Activated CD4-positive, alpha-beta T cell treated with anti-CD3 and anti-CD28 coated beads for 24 hours (primary cell): ENCODE measurements at places on chromosomes 11 and 22.

DNA sequence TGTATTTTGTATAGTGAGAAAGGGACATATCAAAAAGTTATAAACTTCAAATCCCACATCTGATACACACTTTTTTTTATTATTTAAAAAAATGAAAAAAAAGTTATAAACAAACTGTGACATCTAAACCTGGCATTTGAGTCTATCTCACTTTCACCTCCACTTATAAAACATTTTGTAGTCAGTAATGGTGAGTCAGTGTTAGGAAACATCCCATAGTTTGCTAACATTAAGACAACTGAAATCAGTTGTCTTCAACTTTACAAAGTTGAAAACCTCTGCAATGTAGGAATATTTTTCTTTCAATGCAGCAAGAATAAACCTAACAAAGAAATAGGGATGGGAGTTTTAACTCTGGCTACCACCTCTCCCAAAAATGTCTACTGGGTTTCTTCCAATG, 47.7 kb downstream of the SLC35F2 start:
- DNase-seq = no peak

GRCh38 chr11:109911488-109911887, 181.7 kb upstream of the ZC3H12C start:
- no peak for DNase-seq

DNA sequence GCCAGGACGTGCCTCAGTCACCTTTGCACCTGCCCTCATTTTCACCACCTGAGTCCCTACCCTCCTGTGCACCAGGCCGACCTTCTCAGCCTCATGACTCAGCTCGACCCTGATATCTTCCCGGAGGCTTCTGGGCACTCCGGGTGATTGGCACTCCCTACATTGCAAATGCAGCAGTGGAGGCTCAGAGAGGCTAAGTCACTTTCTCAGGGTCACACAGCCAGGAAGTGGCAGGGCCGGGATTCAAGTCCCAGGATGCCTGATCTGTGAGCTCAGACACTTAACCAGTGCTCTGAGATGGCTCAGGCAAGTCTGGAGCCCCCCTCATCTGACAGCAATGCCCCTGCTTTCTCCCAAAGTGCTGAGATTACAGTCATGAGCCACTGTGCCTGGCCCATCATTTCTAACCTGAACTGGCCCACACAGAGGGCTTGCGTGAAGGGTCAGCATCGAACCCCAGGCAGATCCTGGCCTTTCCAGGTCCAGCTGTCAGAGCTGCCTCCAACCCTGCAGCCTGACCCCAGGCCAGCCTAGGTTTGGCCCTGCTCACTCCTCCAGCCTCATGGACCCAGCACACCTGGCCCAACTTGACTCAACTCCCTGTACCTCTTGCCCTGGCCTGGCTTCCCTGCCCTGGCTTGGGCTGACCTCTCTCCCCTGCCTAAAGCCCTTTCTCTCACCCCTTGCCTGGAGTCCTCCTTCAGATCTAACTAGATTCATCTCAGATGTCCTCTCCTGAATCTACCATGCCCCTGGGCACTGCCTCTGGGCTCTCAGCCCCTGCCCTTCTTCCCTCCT, 40.7 kb upstream of the RTL6 start:
- no peak for DNase-seq

DNA sequence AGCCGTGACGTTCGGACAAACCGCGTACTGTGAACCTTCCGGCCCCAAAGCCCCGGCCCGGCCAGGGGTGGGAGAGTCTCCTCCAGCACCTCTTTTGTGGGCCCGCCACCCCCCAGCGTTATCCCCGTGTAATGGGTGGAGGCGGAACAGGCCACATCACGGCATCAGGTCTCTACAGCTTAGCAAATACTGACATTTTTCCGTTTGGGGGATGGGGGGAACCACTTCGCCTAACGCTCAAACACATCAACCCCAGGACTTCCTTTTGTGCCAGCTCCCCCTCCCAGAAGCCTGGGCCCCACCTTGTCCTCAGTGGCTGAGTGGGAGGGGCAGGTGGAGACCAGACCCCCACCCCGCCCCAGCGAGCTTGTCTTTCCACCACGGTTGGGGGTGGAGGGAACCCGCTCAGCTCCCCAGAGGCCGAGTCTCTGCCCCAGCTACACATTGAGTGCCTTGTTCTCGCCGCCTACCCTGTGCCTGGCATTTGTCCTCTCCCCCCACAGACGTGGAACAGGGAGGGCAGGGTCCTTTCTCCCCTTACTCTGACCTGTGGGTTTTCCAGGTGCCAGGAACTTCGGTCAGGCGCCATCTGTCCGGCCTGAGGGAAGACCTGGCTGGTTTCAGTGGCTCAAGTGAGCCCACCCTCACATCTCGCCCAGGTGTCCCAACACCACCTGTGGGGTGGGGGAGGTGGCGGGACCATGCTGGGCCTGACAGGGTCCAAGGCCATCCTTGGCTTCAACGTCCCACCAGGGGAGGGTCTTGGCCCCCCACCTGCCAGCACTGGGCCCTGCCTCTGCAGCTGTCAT, 29.6 kb downstream of the SBF1 start:
- no peak for DNase-seq

DNA sequence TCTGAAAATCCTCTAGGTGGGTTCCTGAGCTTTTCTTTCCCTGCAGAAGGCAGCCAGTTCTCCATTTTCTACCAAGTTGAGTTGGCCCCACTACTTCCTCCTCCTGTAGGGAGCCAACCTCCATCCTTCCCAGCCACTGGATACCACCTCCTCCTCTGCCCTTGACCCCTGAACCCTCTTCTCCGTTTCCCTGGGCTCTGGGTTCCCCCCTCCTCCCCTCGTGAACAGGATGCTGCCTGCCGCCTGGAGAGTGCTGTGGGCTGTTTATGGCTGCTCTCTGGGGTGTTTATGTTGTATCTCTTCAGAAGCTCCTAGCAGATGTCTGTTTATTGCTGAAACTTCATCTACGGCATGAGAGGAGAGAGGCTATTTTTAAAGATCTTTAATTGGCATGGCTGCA, 8.6 kb downstream of the MICAL2 start:
- no peak for DNase-seq

- no peak for DNase-seq
Measured at GRCh38 chr11:4610258-4610935, 2.4 kb upstream of the TRIM68 start.

DNA sequence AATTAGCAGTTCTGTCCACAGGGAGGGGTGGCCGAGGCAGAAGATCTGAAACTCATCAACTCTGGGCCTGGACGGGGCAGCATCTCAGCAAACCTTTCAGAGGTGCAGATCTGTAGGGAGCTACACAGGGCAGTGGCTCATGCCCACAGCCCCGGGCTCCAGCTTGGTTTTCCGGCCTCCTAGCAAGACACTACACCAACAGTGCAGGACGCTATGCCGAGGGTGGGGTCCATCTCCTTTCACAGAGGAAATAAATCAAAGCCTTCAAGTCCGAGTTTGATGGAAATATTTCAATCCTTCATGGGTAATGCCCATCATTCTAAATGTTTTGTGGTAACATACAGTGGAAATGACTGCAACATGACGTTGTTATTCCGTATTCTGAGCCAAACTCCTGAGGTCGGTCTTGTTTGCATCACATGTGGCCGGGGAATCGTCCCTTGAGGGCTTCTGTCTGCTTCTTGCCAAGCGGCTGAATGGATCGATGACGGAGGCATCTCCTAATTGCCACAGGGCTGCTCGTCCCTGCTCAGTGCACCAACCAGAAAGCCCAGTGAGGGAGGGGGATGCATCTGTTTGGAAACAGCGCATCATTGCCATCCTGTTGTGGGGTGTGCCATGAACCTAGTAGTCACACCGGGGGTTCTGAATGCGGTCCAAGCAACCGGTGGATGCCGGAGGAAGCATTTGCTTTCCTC, 30.0 kb downstream of the LINC01488 start:
- no peak for DNase-seq

- DNase-seq = no peak
Measured at GRCh38 chr11:9039198-9039597, 35.4 kb upstream of the NRIP3 start.

GRCh38 chr11:125457814-125458343, 38.2 kb downstream of the FEZ1 start:
- DNase-seq = no peak

GRCh38 chr11:10490398-10491241, 35.6 kb downstream of the AMPD3 start:
- no peak for DNase-seq

- DNase-seq = no peak
Measured at GRCh38 chr11:108857382-108857781, 192.5 kb downstream of the DDX10 start.

DNA sequence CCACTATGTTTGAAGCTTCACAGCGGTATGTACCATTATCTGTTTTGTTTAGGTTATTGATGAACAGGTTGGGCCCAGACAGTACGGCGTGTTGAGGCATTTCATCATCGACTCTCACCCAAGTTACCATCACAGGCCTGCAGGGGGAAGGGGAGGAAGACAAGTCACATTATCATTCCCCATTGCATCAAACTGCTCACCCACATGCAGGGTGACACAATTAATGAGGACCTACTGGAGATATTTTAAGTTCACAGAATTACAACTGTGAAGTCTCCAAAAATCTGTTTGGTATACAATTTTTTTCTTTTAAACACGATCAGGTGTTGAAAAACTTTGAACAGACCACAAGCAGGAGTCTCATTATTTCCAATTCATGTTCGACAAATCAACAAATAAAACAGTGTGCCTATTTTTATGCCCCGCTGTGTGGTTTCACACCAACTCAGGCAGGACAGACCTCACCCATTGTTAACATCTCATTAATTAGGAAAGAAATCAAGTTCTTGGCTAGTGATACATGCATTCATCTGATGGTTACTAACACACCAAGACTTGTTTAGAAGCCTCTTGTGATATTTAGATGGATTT, 289.5 kb downstream of the CADM1 start:
- no peak for DNase-seq

DNA sequence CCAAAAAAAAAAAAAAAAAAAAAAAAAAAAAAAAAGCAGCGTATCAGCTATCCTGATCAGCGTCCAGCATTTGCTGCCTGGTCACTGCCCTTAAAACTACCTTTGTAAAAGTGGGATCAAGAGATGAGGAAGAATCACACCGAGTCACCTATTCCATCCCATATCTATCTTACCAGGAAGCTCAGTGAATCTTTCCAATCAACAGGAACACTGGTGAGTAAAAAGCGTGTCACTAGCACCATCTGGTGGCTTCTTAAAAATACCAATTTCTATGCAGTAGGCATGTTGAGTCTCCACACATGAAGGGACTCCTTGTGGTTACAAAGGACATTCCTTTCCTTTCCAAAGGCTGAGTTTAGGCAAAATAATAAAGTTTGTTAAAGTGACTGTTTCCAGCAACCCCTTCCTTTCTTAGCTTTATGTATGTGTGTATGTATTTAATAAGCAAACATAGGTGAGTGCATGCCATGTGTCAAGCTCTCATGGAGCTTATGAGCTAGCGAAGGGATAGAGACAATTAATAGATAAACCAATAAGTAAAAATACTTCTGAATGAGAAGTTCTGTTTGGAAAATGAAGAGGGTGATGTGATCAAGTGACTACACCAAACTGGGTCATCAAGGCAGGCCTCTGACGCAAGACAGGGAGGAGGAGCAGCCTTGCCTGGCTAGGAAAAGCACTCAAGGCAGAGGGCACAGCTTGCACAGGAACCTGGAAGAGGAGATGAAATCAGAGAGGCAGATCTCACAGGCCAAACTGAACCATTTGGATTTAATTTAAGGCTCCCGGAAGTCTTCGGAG, 13.9 kb upstream of the TP53AIP1 start:
- DNase-seq = no peak
